ENCODE measurements at places on chromosomes 7 and 10. TPM values are rescaled to one million over a fixed set of nuclear protein-coding genes. Genes with fewer than 3 reads are reported as not detected.

GRCh38 chr10:73983096-73984047 lies 14.5 kb upstream of the VCL start:
- DNase-seq, result no peak

DNA sequence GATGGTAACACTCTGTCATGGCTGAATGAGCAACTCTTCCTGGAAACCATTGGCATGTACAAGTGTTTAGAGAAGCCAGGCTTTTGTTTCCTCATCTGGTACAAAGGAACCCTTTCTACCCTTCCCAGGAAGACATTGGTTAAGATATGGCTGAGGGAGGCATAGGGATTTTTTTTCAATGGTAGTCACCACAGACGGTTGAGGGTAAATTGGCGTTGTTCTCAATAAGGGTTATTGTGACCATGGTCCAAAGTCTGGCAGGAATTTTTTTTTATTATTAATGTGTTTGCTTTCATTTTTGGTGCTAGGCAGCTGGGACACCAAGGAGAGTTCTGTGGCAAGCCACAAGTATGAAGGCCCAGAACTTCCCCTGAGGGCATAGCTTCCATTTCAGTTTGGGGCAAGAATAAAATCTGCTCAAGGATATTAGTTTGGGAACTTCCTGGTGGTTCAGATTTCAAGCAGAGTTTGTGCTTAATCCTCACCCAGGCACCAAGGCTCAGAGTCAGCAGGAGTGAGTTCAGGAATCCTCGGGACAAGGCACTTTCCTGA lies at the start of gene PLEKHS1:
PLEKHS1 (plus strand) TSS at position 502 of the 552 bp plus-strand sequence. CDS start 3,596 bp downstream, outside the sequence.
- DNase-seq, result no peak

Gene ITIH2
- 12.6 TPM for polyA plus RNA-seq

Gene MUC12
- 1.3 TPM for polyA plus RNA-seq

DNA sequence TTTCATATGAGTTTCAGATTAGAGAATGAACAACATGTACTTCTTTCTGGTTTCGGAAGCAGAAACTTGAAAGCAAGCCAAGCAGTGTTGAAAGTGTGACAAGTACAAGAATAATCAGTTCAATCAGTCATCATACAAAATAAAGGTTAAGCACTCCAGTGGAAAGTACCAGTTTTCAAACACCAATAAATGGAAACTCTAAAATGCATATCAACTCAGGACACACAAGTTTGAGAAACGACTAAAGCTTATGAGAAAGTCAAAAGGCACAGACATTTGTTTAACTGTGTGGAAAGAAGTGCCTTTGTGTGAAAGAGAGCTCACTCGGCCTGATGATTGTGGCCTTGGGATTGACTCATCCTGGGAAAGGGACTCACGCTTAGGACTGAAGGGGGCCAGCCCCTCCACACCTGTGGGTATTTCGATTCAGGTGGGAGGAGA lies 60.6 kb upstream of the AKR1C1 start:
- peak; percentile 11 for DNase-seq

GRCh38 chr10:48477141-48477540 lies 127.7 kb downstream of the ARHGAP22 start:
- no peak for DNase-seq

GRCh38 chr10:44927352-44927751 lies 16.2 kb downstream of the TMEM72 start:
- DNase-seq, result no peak

GRCh38 chr10:14953424-14954000 lies 384 bp downstream of the DCLRE1C start:
- DNase-seq, result no peak

DNA sequence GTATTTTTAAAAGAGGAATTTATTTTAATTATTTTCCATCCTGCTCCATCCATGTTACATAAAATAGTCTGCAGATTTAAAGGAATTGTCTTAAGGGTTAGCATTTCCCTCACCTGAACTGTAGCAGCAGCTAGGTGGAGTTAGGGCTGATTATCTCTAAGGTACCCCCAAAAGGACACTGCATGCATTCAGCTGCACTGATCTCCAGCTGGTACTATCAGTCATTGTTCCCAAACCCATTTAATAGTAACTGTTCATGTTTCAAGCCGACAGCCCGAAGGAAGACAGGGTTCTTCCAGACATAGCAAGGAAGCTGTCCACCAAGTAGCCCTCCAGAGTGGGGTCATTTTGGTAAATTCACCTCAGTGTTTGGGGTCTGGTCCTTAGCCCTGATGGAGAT lies 48.7 kb downstream of the FAM171A1 start:
- DNase-seq, result no peak

GRCh38 chr10:44552726-44553125 lies 167.8 kb upstream of the CXCL12 start:
- no peak for DNase-seq

- no peak for DNase-seq
These were observed 18.7 kb downstream of the ECHDC3 start for GRCh38 chr10:11760861-11761260.

DNA sequence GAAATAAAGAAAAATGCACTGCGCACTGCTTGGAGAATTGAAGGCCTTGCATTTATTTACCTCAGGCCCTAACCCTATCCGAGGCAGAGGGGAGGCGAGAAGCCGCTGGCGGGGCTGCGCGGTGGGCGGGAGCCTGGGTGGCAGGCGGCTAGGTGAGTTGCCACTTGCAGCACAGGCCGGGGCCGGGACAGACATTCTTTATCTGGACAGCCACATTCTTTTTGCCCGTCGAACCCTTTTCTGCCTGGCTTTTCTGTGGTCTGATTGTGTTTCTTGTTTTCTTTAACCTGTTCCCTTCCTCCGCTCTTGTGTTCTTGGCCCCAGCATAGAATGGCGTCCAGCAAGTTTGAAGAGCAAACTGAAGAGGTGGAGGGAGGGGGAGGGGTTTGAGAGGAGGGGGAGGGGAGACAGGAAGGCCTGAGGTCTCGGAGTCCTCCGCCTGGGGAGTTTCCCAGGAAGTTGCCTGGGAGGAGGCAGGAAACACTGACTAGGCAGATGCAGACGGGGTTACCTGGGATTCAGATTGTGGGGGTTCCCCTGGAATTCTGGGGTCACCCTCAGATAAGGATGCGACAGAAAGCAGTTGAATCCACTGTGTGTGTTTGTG lies 5.1 kb downstream of the SHH start:
- DNase-seq, result no peak

DNA sequence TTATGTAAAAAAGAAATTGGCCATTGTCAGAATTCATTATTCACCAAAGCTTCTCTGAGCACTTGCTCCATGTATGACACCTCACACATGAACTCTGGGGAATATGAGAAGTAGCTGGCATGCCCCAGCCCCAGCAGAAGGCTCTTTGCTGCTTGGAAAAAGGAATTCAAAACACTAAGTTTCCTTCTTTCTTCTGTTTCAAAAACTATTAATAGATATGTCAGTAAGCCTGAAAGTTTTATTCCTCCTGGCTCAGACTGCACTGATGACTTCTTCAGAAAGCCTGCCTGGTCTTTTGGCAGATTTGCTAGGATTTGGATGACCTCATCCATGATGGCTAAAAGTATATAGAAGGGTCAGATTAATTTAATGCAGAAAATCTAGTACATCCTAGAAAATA lies 511.0 kb downstream of the GFRA1 start:
- no peak for DNase-seq

- peak; percentile 45 for DNase-seq
These were observed 92.2 kb downstream of the EGFR start for GRCh38 chr7:55110993-55111361.

DNA sequence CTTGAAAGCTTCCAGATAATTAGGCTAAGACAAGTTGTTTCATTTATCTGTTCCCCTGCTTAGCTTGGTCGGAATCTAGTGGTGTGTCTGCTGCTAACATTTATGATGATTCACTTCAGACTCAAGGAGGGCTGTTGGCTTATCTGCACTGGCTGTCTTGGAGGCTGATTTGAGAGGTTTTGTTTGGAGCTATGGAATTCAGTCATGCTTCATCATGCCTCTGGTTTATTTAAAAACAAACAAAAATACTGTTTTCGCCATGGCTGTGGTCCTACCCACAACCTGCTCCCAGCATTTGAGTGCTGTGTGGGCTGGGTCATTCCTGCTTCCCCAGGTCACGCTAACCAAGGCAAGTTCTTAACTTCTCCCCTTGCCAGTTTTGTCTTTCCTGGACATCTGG lies 11.7 kb upstream of the ARPC1B start:
- no peak for DNase-seq

Gene LIPM
- polyA plus RNA-seq, result 0.09 TPM
